ENCODE measurements at places on chromosomes 5 and 9.

DNA sequence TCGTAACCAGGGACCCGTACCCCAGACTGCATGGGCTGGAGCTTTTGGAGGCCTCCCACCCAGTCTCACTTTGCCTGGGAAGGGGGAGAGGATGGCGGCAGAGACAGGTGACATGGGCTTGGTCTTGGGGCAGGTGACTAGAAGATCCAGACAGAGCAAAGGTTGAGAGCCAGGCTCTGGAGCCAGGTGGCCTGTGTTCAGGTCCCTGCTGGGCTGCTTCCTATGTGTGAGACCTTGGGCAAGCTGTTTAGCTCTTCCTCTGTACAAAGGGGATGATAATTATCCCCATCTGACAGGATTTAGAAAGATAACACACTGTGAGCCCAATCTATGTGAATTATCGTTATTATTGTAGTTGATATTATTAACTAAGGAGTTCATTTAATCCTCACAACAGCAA, 16.1 kb upstream of the NDST1 start:
- no peak for DNase-seq

DNA sequence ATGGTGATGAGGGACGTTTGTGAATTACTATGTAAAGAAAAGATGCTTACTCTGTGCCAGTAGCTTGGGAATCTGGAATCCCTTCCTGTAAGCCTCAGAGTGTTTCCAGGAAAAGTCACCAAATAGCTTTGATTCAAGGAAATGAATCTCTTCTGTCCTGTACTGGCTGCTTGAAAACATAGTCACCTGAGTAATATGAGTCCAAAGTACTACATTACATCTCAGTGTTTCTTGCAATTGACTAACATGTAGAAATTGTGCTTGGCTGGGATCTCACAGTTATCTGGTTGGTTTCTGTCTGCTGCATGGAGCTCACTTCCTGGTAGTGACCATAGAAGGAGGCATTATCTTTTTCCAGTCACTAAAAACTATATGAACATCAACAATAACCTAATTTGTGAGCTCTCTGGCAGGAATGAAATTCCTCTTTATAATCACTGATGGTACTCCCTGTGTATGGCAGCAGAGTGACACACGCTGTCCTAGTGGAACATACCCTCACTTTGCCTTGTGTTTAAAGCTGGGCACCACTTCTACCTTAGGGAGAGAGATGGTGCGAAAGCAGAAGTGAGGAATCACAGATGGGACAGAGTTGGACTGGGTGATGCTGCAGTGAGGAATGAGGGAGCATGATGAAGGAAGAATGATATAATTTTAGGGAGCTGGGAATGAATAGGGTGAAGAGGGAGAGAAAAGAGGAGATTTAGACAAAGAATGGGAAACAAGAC, 568.5 kb downstream of the RAB3C start:
- no peak for DNase-seq

DNA sequence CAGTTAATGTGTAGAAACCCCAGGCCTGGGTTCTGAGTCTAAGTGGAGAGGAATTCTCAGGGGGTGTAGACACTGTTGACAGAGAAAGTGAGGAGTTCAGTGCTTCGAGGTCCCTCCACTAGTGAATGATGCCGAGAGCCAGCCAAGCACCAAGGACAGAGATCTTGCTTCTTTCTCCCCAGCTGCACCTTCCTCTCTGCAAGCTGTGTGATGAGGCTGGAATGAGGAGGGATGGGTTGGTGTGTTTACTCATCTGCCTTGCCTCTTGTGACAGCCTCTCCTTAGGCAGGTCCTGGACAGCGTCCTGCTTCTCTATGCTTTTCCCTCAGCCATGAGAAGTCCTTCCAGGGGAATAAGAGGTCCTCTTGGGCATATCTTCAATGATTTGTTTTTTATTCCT, 35.3 kb downstream of the HNRNPH1 start:
- DNase-seq, result no peak

DNA sequence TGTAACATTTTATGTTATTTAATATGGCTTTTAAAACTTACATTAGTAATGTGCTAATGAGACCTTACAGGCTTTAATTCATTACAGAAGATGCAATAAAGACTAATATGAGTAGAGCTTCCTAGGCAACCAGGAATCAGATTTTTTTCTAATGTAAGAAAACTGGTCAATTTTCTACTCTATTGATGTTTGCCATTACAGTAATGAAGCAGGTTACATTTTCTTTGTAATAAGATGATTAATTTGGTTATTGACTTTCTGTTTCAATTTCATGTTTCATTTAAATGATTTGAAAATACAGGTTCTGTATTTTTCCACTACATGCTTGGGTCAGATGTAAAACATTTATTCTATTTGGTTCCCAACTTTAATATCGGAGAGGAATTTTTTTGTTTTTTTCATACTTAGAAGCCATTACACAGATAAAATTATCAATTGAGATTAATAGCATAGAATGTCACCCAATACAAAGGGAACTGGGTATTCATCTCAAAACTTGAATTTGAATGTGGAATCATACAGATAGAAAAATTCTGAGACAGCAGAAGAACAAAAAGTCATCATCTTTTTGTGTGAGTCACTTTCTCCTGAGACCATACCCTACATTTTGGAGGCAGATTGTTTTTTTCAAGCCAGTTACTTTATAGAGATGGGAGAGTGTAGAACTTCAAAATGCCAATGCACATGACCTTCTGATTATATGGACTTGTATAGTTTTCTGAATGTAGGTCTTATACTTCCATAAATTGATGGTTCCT, 133.6 kb upstream of the HMHB1 start:
- DNase-seq, result no peak

DNA sequence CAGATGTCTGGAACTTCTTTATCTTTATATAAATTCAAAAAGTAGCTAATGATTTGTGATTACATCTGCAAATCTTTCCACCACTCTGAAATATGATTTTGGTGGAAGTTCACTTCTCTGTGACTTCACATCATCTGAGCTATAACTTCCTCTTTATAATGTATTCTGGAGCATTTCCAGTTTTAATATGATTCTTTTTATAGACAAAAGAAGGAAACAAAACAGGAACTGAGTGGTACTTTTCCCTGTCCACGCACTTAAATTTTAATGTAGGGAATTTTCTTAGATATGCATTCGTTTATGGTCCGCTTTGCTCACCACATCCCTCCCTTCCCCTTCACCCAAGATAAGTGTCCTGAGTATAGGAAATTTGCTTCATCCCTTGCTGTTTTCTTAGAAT, 333.5 kb downstream of the CHSY3 start:
- no peak for DNase-seq

GRCh38 chr9:4333231-4333740, 33.4 kb upstream of the GLIS3 start:
- DNase-seq, result no peak

DNA sequence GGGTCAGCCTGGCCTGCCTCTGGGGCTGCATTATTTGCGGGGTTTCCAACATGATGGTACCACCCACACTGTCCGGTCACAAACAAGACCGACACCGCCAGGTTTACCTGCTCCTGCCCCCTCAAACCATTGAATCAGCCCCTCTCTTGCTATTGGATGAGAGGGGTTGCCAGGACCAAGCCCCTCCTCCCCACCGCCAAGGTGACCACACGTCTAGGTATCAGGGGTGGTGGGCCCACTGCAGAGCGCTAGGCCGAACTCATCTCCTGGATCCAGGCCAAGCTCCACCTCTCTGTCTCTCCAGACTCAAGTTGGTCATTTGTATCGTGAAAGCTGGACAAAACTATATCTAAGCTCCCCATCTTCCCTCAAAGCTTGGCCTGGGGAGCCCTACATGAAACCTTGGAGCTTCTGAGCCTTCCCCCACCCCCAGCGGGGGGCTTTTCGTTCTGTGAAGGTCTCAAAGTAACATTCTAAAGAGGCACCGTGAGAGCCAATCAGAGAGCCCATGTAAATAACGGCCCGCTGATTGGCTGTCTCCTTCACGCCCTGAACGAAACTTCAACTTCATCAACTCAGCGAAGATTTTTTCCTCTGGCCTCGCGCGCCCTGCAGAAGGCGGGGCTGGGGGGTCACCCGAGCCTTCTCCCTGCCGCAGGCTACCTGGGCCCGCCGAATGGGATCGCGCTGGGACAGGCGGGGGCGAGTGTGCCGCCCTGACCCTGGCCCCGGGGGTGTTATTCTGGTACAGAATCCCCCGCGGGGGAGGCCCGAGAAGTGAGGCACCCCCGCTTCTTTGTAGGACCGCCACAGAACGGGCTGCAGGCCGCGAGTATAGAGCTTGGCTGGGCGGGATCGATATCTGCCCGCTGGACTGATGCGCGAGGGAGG, 49.6 kb upstream of the PSD2 start:
- DNase-seq, result peak; percentile 69

DNA sequence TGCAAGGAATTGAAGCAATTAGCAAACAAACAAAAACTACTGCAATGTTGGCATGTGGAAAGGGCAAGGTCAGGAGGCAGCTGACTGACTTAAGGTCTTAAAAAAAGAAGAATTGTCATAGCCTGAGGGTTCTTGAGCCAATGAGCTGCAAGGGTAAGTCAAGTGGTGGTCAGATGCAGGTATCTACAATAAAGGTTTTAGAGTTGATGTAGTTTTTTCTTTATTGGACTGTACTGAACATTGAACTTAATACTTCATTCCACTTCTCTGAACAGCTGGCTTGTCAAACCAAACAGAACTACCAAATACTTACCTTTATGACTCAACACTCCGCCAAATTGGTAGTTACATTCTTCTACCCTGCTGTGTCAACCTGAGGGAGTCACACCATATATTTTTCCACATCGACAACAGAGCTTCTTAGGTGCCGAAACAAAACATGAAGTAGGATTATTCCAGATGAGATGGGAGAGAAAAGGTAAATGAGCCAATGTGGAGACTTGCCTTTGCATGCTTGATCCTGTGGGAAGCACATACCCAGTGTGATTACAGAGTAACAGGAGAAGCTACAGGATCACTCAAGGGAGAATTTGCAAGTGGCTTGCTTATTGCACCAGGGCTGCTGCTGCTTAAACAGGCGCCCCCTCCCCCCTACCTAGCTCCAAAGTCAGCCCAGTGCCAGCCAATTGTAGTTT, 35.3 kb downstream of the EQTN start:
- DNase-seq, result no peak

GRCh38 chr9:125756518-125756917, 9.3 kb downstream of the PBX3 start:
- DNase-seq, result no peak

All from NCI-H1694 treated with DMSO at 0.1 percent for 48 hours (cell line).